ENCODE measurements at places on chromosomes 5 and 9. TPM values are rescaled to one million over a fixed set of nuclear protein-coding genes. Genes with fewer than 3 reads are reported as not detected.

PCDHGA4 gene
- 4.3 TPM for total RNA-seq

- no peak for DNase-seq
These were observed 68.0 kb upstream of the CLINT1 start for GRCh38 chr5:157926977-157927376.

IFNA10 gene
- not detected for total RNA-seq

MIER3 gene
- total RNA-seq = 32.5 TPM

- DNase-seq = no peak
These were observed 62.8 kb downstream of the COL15A1 start for GRCh38 chr9:99006511-99006910.

PPP2R2B gene
- total RNA-seq = 4.3 TPM
